ENCODE measurements at places on chromosomes 2 and 18. TPM values are rescaled to one million over a fixed set of nuclear protein-coding genes. Genes with fewer than 3 reads are reported as not detected.

NGEF gene
- total RNA-seq = 11.2 TPM

LRP2 gene
- not detected for total RNA-seq

SCN7A gene
- 14.3 TPM for total RNA-seq

GEN1 gene
- 3.3 TPM for total RNA-seq

LIMS2 gene
- total RNA-seq = 0.77 TPM

PKDCC gene
- total RNA-seq = 53.1 TPM

VIT gene
- total RNA-seq = 10.0 TPM
